Left lung (tissue), 14 donors: ENCODE measurements at places on chromosomes 4 and X.

DNA sequence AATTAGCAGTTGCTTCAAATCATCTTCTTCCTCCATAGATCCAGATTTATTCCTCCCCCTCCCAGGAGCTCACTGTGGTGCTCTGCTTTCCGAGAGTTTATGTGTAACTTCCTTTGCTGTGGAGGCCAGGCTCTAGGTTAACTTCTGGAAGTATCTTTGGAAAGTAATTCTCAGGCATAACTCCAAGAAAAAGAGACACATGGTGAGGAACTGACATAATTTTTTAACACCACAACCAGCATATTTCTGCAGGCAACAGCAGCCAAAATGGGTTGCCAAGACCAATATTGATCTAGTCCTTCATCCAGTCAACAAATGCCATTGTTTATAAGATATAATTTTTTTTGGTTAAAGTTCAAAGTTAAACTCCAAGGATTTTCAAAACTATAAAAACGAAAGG, 114.5 kb upstream of the RBPJ start:
- H3K27me3 ChIP-seq: no peaks in the 10 kb centered on the region

- no peaks in the 10 kb centered on the region for H3K4me1 ChIP-seq
- H3K36me3 ChIP-seq: no peaks in the 10 kb centered on the region
- no peaks in the 10 kb centered on the region for H3K27me3 ChIP-seq
- H3K4me3 ChIP-seq: no peak overlapping the region
- no peak for DNase-seq
Measured at GRCh38 chr4:97396605-97397004, 746.7 kb downstream of the STPG2 start.

DNA sequence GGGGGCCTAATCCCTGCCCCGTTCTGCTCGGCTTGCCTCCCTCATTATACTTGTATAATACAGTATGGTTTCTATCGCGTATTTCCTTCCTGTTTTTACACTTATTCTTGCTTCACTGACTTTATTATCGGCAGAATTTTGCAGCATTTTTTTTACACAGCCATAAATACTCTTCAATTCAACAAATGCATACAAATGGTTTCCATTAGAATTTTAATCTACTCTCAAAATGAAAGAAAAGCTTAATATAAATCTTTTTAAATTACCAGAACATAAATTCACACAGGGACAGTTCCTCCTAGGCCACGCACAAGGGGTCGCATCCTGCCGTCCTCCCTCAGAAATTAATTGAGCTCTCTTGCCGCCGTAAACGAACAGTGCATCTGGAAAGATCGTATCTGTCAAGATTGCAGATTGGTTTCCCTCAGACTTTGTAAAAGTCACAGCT, 42.9 kb downstream of the DCTD start:
- H3K4me3 ChIP-seq: no peak overlapping the region
- no peaks in the 10 kb centered on the region for H3K27me3 ChIP-seq

- no peak overlapping the region for H3K27ac ChIP-seq
- no peak overlapping the region for H3K4me3 ChIP-seq
- H3K27me3 ChIP-seq: no peaks in the 10 kb centered on the region
- no peaks in the 10 kb centered on the region for H3K36me3 ChIP-seq
- no peaks in the 10 kb centered on the region for H3K4me1 ChIP-seq
- DNase-seq: no peak
Measured at GRCh38 chr4:10140866-10141759, 24.5 kb upstream of the WDR1 start.

- no peaks in the 10 kb centered on the region for H3K4me1 ChIP-seq
- H3K36me3 ChIP-seq: no peaks in the 10 kb centered on the region
- H3K27me3 ChIP-seq: no peaks in the 10 kb centered on the region
Measured at GRCh38 chr4:53507671-53508286, 83.5 kb downstream of the LNX1 start.
